ENCODE measurements at places on chromosomes 2 and 18. TPM values are rescaled to one million over a fixed set of nuclear protein-coding genes. Genes with fewer than 3 reads are reported as not detected.

- DNase-seq: no peak
Observed at GRCh38 chr2:28663359-28663758, 88.3 kb upstream of the PPP1CB start.

- no peak for DNase-seq
Observed at GRCh38 chr18:27715751-27716150, 461.2 kb downstream of the CDH2 start.

RAMP1 gene
- 1.8 TPM for total RNA-seq

DNA sequence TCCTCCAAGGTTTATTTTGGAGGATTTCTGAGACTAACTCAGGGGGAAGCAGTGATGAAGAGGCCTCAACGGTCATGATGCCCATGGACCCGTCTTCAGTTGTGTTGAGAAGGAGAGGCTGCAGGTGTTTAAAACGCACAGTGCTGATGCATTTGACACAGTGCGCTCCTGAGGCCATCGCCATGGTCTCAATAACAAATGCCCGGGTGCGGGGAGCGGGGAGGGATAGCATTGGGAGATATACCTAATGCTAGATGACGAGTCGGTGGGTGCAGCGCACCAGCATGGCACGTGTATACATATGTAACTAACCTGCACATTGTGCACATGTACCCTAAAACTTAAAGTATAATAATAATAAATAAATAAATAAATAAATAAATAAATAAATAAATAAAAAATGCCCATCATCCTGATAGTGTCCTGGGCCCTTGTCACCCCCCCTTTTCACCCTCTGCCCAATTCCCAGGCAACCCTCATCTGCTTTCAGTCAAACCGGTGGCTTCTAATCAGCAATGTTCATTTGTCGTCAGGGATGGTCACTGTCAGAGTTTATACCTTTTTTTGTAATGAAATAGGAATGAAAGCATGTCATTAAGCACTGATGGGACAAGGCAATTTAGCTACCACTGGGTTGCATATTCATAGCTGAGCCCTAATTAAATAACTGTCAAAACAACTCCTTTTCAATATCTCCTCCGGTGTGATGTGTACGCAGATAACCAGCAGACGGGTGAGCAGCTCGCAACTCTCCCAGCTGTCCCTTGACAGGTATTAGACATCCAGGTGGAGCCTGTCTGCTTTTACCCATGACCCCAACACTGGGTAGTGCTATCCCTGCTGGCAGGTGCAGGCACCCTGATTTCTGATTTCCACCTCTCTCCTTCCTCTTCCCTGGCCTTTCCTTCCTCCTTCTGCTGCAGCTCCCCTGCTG is 95.9 kb downstream of the KCNF1 start:
- no peak for DNase-seq

DNA sequence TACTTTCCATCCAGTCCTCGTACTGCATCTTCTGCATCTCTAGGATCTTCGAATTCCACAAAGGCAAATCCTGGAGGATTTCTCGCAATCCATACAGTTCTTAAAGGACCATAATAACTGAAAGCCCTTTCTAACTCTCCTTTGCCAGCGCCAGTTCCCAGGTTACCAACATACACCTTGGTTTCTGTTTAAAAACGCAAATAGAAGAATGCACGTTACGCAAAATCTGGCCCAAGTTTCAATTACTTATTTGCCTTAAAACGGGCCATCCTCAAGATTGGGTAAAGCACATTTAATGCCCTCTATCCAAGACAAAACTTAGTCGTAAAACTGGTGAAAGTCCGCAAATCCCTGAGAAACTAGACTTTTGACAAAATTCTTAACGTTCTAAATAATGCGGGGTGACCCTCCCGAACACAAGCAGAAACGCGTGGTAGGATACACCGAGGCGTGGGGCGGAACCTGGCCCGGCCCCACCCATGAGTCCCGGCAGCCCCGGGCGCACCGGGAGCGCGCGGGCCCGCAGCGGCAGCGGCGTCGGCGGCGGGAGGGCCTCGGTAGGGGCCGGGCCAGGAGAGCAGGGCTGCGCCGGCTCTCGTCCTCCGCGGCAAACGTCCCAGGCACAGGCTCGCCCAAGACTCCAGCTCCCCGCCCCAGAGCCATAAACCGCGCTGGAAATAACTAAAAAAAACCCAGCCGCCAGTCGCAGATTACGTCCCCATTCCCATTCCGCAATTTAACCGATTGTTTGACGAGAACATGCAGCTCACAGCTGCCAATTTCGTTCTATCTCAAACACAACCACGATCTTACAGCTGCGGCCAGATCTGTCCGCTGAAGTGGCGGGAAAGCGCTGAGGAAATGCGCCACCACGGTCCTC is 910 bp downstream of the SRSF7 start:
- peak; percentile 67 for DNase-seq

DNA sequence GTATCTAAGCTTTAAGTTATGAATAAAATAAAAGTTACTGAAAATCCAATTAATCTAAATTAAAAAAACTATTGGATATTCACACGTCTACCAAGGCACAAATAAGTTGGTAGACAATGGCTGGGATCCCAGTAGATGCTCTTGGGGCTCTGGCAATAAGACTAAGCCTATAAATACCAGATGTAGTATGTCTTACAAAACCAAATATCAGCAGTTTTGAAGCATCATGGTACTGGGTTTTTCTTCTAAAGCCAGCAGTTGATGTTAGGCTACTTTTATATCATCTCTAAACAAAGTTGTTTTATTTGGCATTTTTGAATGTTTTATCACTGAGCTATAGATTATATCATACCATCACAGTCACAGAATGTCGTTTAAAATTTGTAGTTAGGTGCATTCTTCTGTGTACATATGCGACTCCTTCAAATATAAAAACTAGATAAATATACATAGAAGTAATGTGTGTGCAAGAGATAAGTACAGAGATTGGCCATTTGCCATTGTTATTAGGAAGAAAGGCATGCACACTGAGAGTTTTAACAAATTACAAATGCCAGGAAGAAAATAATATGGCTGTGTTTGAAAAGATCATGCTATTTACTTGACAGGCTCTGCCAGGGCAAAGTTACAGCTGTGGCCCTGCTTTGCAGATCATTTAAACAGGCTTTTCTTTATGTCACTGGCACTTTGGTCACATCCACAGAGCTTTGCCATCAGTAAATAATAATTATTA is 21.6 kb upstream of the TMEM17 start:
- no peak for DNase-seq

REG1B gene
- total RNA-seq: 4.6 TPM

DNA sequence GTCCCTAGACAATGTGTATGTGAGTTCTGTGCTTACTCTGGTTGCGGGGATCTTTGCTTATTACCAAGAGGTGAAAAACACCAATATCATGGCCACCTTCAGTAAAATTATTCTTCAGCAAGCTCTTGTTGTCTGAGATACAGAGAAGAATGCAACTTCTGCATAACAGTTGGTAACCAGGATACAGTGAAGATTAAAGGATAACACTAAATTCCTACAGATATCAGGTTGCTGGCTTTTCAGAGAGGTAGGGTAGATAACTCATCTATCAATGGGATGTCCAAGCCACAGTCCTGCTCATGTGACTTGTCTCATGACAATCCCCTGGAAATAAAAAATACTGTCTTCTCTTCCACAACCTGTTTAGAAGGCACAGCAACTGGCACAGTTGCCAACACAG is 308.5 kb downstream of the TNS1 start:
- DNase-seq: no peak

GAREM2 gene
- total RNA-seq: 7.4 TPM

GTF2A1L gene
- not detected for total RNA-seq

GRCh38 chr2:26757873-26758789 is 6.0 kb upstream of the SLC35F6 start:
- no peak for DNase-seq

DNA sequence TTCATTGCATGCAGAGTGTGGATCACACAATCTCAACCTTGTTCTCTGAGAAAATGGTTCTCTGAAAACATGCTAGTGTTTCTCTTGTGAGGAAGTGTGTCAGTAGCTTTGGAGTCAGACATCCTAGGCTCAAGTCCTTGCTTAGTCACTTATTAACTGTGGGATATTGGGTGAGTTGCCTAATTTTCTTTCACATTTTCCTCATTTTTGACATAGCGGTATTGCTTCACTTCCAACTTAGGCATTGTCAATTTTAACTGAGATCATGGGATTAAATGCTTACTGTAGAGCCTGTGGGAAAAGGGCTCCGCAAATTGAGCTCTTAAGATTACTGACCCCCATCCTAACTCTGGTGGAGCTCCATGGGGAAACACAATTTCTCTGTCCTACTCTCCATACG is 622.2 kb downstream of the CNTNAP5 start:
- no peak for DNase-seq

GRCh38 chr18:35938158-35938557 is 34.3 kb upstream of the RMP24 start:
- no peak for DNase-seq

DNA sequence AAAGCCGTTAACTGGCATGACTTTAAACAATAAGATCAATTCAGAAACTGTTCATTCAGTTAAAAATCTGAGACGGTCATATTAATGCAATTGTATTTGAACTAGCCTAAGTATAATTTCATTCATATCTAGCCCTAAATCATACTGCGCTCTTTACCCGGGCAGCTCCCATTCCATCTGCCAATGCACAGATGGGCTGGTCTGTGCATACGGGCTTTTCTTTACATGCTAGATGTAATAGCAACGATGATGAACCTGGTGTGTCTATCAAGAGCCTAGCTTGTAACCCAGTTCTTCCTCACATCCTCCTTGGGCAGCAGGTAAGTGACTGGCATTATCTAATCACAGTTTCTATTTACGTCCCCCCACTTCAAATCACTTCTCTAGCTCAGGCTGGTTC is 631.5 kb upstream of the KLHL29 start:
- no peak for DNase-seq

GRCh38 chr2:150781142-150781541 is 293.7 kb upstream of the RND3 start:
- DNase-seq: no peak

DNA sequence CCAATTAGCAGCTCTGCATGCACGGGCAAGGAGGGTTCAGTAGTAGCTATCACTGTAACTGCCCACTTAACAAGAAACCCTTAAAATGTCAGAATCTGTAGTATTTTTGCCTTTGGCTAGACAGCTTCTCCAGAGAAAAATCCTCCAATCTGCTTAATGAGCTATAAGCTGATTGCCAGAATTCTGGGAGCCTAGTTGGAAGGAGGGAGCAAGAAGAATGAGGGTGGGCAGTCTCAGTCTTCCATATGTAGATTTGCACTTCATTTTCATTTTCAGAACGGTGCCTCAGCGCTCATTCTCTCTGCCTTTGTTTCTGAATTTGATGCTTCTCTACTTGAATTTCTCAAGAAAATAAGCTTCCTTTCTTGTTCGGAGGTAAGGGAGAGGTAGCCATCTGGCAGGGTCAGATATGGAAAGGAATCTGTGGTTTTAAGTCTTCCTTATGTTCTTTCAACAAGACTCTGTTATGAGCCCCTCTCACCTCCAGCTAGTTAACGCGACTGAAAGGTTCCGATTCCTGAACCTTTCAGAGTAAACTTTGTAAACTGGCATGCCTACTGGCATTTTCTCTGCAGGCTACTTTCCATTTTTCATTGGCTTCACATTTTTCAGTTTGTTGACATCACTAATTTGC is 53.5 kb downstream of the HNRNPLL start:
- DNase-seq: no peak

DNA sequence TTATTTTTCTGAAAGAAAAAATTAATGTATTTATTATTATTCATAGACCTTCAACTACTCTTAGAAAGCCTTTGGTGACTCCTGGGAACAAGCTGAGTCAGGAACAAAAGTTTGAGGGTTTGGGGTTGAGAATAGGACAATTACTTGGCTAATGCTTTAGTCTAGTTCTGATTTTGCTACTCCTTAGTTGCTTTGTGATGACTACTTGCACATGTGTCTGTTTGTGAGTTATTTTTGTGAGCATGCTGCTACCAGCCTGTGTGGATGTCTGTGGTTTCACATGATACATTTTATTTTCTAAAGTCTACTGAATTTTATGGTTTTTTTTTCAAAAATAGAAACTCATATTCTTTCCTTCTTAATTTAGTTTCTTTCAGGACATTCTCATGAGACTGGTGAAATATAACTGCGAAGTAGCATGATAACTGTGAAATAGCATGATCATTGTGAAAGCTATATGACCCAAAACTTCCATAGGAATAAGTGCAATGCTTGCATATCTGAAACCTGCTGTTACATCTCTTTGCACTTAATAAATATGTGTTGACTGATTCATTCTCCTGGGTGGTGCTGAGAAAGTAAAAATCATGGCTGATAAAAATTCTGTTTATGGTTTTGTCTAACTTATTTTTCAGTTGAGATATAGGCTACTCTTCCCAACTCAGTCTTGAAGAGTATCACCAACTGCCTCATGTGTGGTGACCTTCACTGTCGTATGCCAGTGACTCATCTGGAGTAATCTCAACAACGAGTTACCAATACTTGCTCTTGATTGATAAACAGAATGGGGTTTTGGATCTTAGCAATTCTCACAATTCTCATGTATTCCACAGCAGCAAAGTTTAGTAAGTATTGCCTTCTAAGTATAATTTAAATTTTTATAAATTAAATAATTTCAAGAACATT is 17.9 kb upstream of the IL18R1 start:
- DNase-seq: no peak

DNA sequence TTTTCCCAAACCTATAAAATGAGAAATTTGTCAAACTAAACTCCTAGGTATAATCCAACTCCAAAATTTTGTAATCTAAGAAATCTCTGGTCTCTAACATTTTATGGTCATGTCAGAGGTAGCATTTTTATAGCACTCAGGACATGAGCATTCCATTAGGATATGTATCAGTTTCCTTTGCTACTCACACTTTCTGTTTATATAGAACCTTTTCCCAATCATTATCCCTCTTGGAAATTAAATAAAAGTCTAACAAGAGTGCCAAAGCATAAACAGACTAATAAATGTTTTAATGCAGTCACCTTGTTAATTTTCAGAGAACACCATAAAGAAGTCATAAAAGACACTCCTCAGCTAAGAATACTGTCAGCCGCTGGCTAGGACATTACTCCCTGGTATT is 300.0 kb upstream of the CWC22 start:
- no peak for DNase-seq

DNA sequence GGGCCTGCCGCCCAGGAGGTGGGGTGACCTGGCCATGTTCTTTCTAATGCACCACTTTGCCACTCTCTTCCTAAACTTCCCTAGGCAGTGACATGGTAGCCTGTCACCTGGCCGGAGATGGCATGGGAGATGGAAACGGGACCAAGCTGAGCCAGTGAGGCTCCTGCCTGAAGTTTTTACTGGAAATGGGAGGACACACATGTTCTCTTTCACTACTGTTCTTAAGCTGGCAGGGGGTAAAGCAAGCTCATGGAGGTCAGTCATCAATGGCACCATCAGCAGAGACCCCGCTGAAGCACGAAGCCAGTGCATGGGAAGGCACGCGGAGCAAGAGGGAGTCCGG is 50.7 kb downstream of the ATIC start:
- no peak for DNase-seq

MYO1B gene
- total RNA-seq: 62.1 TPM

All from left colon (tissue), 2 donors.